Uterus (tissue), 4 donors: ENCODE measurements at places on chromosomes 2 and 18. TPM values are rescaled to one million over a fixed set of nuclear protein-coding genes. Genes with fewer than 3 reads are reported as not detected.

GRCh38 chr18:60599267-60599666, 226.7 kb upstream of the MC4R start:
- no peaks in the 10 kb centered on the region for H3K4me1 ChIP-seq
- DNase-seq: no peak

DNA sequence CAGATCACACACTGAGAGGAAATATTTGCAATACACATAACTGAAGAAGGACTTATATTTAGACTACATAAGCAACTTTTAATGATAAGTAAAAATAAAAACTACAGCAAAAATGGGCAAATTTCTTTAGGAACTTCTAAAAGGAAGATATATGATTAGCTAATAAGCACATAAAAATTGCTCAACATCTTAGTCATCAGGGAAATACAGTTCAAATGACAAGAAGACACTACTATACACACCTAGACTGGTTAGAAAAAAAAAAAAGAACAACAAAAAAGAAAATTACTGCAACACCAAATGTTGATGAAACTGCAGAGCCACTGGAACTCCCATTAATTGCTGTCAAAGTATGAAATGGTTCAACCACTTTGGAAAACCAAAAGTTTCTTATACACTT, 1247.5 kb upstream of the ACVR2A start:
- H3K4me1 ChIP-seq: no peaks in the 10 kb centered on the region
- no peak overlapping the region for H3K27ac ChIP-seq
- H3K4me3 ChIP-seq: no peak overlapping the region
- H3K27me3 ChIP-seq: no peaks in the 10 kb centered on the region

DNA sequence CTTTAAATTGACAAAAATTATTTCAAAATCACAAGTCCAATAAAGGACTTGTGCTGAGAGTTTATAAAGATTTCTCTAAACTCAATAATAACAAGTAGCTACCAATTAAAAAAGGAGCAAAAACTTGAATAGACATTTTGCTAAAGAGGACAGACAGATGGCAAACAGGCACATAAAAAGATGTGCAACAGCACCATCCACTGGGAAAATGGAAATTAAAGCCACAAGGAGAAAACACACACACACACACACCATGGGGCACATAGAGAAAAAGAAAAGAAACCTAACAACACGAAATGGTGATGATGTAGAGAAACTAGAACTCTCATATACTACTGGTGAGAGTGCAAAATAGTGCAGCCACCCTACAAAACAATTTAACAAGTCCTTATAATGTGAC, 12.6 kb upstream of the SLC9A4 start:
- no peak overlapping the region for H3K27ac ChIP-seq
- no peaks in the 10 kb centered on the region for H3K27me3 ChIP-seq

DNA sequence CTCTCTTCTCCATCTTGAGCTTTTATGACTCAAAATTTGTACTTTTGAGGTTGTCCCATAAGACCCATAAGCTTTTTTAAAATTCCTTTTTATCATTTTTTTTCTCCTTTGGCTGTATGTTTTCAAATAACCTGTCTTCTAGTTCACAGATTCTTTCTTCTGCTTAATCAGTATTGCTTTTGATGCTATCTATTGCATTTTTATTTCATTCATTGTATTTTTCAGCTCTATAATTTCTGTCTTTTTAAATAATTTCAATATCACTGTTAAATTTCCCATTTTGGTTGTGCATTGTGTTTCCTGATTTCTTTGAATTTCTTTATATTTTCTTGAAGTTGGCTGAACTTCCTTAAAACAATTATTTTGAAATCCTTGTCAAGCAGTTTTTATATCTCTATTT, 4.8 kb upstream of the XDH start:
- H3K4me3 ChIP-seq: no peak overlapping the region
- H3K4me1 ChIP-seq: no peaks in the 10 kb centered on the region
- DNase-seq: no peak
- no peaks in the 10 kb centered on the region for H3K27me3 ChIP-seq

GRCh38 chr2:11652553-11652952, 17.4 kb downstream of the NTSR2 start:
- H3K4me1 ChIP-seq: no peaks in the 10 kb centered on the region
- H3K36me3 ChIP-seq: no peaks in the 10 kb centered on the region
- DNase-seq: no peak
- no peak overlapping the region for H3K27ac ChIP-seq
- H3K27me3 ChIP-seq: no peaks in the 10 kb centered on the region

DNA sequence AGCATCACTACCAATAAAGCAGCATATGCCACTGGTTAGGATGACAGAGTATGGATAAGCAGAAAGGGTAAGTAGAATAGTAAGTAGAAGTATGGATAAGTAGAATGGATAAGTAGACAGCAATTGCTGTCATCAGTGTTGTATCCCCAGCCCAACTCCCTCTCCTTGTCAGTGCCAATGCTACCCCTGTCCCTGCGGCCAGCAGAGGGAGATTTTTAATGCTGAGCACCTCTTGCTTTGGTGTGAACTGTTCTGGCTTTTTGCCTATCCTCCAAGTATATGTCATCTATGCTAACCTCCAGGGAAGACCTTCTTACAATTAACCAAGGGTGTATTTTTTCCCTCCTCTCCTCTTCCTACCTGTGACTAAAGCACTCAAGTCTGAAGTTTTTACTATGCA, 136.7 kb upstream of the SPHKAP start:
- no peak overlapping the region for H3K27ac ChIP-seq
- H3K27me3 ChIP-seq: no peaks in the 10 kb centered on the region
- H3K4me1 ChIP-seq: no peaks in the 10 kb centered on the region
- no peaks in the 10 kb centered on the region for H3K36me3 ChIP-seq
- no peak overlapping the region for H3K4me3 ChIP-seq
- DNase-seq: no peak

SPHKAP gene
- 0.07 TPM for total RNA-seq

DNA sequence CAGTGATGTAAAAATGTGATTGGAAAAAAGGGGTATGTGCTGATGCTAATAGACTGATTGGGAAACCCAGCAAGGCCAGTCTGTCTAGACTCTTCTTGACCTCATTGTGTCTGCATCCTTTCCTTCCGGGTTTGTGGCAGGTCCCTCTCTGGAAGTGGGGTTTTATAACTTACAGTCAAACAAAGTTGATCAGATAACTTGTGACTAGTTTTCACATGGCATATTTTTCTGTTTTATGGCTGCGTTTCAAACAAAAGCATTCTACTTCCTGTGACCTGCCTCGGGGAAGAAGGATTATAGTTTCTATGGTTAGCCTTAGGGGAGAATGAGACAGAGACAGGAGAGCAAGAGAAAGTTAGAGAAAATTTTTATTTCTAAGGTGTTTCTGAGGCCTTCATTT, 188.7 kb upstream of the HNMT start:
- no peak for DNase-seq
- H3K27ac ChIP-seq: no peak overlapping the region
- no peaks in the 10 kb centered on the region for H3K4me1 ChIP-seq
- H3K27me3 ChIP-seq: no peaks in the 10 kb centered on the region
- H3K4me3 ChIP-seq: no peak overlapping the region

GRCh38 chr2:26730549-26731344, 33.3 kb upstream of the SLC35F6 start:
- no peak for DNase-seq
- no peaks in the 10 kb centered on the region for H3K27me3 ChIP-seq
- H3K4me3 ChIP-seq: no peak overlapping the region
- H3K27ac ChIP-seq: no peak overlapping the region
- no peaks in the 10 kb centered on the region for H3K4me1 ChIP-seq
- H3K36me3 ChIP-seq: no peaks in the 10 kb centered on the region
